ENCODE measurements at places on chromosomes 1 and 21. TPM values are rescaled to one million over a fixed set of nuclear protein-coding genes. Genes with fewer than 3 reads are reported as not detected.

The EEIG2 gene
- 5.6 TPM for total RNA-seq

The SPRR5 gene
- not detected for total RNA-seq

The EVA1C gene
- total RNA-seq, result 53.0 TPM

The CCDC17 gene
- total RNA-seq, result 0.23 TPM

The SYTL1 gene
- 0.25 TPM for total RNA-seq

The ADGRL4 gene
- not detected for total RNA-seq

The PRKCZ gene
- 8.5 TPM for total RNA-seq

The HSD3B2 gene
- total RNA-seq, result not detected

The TRIM46 gene
- 1.8 TPM for total RNA-seq

The ECM1 gene
- total RNA-seq, result 3.1 TPM

The CD34 gene
- not detected for total RNA-seq

The FNDC10 gene
- total RNA-seq, result 8.4 TPM

The GCSAML gene
- total RNA-seq, result not detected

The CR1L gene
- total RNA-seq, result not detected

The NPR1 gene
- total RNA-seq, result 0.97 TPM

The TMOD4 gene
- total RNA-seq, result not detected

The MRPL55 gene
- 82.1 TPM for total RNA-seq

The GJB3 gene
- total RNA-seq, result 15.6 TPM

The FBLIM1 gene
- total RNA-seq, result 32.7 TPM

The SLC25A34 gene
- not detected for total RNA-seq

The OR2L13 gene
- not detected for total RNA-seq

The ZNF648 gene
- not detected for total RNA-seq
